CD4-positive, alpha-beta T cell (primary cell): ENCODE measurements at places on chromosomes 16 and 17.

- DNase-seq, result no peak
Observed at GRCh38 chr16:959232-960040, 11.3 kb downstream of the LMF1 start.

GRCh38 chr16:79074951-79075350, 525.6 kb downstream of the MAF start:
- no peak for DNase-seq

GRCh38 chr16:85777583-85778310, 21.6 kb downstream of the EMC8 start:
- no peak for DNase-seq

DNA sequence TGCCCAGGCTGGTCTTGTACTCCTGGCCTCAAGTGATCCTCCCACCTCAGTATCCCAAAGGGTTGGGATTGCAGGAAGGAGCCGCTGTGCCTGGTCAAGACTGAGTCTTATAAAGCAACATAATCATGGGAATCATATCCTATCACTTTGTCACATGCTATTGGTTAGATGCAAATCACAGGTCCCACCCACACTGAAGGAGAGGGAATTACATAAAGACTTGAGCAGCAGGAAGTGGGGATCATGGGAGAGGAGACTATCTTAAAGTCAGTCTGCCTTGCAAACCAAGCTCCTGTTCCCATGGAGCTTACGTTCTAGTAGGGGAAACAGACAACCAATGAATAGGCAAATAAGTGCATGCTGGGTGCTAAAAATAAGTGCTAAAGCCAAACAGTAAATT, 28.3 kb upstream of the TENT4B start:
- DNase-seq, result no peak

- DNase-seq, result no peak
Observed at GRCh38 chr17:1810450-1811103, 19.1 kb downstream of the SMYD4 start.

- DNase-seq, result no peak
Observed at GRCh38 chr16:64440421-64440831, 681.4 kb downstream of the CDH11 start.

DNA sequence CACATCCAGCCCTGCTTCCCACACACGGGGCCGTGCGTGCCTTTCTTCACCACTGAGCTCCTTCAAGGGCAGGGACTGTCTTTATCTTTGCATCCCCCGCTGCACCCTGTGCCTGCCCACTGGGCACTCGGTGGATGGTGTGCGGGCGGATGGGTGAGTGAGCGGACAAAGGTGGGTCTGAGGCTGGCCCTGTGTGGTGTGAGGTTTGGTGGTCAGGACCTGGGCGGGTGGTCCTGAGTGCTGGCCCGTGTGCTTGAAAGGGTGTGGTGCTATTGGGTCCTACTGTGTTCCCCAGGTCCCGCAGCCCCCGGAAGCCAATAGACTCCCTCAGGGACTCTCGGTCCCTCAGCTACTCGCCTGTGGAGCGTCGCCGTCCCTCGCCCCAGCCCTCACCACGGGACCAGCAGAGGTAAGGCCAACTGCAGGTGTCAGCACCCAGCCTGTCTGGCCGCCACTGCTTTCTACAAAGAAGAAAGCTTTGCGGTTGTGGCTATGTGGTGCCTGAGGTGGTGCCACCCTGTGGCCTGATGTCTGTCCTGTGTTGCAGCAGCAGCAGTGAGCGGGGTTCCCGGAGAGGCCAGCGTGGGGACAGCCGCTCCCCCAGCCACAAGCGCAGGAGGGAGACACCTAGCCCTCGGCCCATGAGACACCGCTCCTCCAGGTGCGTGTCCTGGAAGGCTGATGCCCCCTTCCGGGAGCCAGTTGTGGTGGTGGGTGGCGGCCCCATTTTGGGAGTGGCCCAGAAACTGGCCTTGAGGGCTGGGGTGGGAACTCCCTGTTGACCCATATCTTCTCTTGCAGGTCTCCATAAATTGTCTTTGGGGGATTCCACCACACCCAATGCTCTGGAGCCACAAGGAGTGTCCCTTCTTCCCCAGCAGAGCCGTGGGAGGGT, 6.8 kb downstream of the ELOB start:
- no peak for DNase-seq

DNA sequence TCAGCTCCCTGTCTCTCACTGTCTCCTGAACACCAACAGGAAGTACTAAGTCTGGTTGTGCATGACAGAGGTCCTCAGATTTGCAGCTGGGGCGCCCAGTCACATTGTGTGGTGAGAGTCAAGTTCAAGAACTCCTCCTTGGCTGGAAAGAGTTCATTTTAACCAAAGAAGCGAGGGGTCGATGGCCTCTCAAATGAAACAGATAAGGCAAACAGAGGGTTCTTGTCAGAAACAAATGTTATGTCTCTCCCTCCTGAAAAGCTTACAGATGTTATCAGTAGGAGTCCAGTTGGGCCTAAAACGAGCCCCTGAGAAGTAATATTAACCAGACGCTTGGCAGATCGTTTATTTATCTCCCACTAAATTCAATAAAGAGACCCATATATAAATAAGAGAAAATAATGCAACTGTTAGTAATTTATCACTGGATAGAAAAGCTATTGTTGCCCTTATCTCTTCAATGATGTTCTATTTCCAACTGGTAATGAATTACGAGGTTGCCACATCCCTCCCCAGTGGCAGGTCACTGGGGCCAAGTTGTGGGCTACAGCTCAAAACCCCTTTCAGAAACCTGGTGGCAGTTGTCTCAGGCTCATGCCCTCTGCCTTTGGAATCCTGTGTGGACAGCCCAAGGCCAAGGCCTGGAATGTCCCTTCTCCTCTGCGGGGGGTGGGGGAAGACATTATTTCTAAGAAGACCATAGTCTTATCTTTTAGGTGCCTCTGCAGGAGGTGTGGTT, 307.5 kb upstream of the DYNLRB2 start:
- DNase-seq, result no peak

GRCh38 chr17:77892469-77893143, 65.9 kb upstream of the TNRC6C start:
- no peak for DNase-seq

- DNase-seq, result no peak
Observed at GRCh38 chr17:34784526-34784925, 176.7 kb downstream of the CCT6B start.

DNA sequence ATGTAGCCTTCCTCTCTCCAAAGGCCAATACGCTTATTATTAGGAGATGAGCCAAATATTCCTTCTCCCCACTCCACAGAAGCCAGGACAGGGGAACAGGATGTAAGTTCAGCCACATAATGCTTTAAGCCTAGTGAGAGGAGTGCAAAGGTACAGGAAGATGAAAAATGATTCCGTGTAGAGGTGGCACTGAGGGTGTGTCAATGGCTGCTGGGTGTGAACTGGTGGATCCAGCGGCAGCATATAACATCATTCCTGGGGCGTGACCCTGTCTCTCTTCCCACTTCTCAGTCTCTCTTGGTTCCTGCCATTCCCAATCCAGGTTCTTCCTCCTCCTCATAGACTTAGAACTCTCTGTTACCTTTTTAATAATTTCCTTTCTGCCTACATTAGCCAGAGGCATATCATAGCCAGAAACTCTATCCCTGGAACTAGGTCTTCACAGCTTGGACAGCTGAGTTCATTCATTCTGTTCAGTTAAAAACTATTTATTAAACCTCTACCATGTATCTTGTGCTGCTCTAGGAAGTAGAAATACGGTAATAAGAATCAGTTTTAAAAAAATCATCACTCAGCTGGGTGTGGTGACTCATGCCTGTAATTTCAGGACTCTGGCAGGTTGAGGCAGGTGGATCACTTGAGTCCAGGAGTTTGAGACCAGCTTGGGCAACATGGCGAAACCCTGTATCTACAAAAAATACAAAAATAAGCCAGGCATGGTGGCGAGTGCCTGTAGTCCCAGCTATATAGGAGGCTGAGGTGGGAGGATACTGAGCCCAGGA, 58.0 kb upstream of the FAM20A start:
- no peak for DNase-seq

GRCh38 chr17:70089513-70090148, 14.6 kb downstream of the KCNJ16 start:
- no peak for DNase-seq

DNA sequence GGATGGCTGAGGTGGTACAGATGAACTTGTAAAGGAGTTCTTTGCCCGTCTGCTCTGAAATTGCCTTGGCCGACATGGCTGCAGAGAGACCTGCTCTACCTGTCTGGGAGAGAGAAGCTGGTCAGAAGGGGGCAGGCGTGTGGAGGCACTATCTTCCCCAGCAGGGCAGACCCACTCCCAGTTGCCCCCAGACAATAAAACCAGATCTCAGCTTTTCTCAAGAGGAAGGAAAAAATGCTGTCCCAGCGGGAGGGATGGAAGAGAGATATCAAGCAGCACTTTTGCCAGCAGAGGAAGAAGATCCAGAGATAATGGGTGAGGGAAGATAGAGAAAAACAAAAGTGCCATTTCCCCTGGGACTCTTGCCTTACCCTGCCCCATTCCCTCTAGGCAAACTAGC, 5.0 kb downstream of the ACLY start:
- no peak for DNase-seq

GRCh38 chr16:70582280-70582978, 58.8 kb downstream of the SF3B3 start:
- no peak for DNase-seq

DNA sequence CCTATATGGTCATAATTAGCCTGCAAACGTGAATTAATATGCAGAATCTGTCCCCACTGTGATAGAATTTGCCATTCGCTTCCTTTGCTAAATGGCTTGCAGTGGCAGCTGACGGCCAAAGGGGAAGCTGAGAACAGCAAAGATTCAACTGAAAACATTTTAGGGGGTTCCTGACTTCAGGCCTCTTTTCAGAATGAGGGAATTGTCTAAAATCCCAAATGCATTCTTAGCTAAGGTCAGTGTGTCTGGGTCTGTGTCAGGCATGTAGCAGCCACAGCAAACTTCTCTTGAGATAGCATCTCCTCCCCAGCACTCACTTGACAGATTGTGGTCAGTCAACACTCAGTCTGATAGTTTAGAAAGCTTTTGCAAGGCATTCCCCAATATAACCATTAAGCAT, 701.1 kb downstream of the WWOX start:
- DNase-seq, result no peak

GRCh38 chr17:79154446-79154845, 79.8 kb downstream of the ENGASE start:
- no peak for DNase-seq

- no peak for DNase-seq
Observed at GRCh38 chr17:58150394-58150793, 2.2 kb downstream of the OR4D1 start.

DNA sequence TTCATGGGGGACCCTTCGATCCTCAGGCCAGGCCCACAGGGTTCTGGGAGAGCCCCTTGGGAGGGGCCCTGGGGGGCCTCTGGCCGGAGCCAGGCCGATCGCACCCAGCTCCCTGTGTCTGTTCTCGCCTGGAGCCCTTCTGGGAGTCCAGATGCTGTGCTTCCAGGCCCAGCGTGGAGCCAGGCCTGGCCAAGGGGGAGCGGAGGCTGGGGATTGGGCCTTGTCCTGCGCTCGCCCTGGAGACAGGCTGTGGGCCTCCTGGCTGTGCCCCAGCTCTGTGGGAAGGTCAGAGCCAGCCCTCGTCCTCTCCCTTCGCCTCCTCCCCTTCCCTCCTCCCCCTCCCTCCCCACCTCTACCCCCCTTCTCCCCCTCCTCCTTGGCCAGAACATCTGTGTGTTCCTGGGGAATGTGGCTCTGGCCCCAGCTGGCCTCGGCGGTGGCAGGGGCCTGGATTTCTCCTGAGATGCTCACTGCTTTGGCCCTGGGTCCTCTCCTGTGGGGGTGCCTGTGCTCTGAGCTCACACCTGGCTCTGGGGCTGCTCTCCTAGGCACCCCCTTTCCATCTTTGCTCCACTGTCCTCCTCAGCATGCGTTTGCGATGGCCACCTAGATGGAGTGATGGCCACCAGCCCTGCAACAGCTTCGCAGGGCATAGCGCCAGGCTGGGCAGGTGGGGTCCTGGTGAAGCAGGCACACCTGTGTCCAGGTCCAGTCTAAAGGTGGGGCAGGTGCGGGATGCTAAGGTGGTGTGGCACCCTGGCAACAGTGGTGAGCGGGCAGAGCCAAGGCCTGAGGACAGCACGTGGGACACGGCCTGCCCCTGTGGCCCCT, 90.6 kb upstream of the CIBAR2 start:
- DNase-seq, result no peak

DNA sequence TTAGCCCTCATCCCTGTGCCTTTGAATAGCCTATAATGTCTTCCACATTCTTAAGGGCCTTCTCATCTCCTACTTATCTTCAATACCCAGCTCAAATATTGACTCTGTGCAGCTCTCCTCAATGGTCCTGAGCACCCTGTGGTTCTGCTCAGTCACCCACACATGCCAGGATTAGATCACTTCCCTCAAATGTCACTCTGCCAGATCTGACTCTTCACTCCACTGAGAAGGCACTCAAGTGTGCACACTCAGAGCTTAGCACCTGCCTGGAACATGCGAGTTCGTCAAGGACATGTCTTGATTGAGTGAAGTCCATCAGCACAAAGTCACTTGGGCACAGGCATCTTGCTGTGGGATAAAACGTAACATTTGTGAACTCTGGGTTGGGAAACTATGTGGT, 404.8 kb downstream of the CDH13 start:
- DNase-seq, result no peak

- DNase-seq, result no peak
Observed at GRCh38 chr17:34717092-34717491, 137.7 kb downstream of the TMEM132E start.

- DNase-seq, result no peak
Observed at GRCh38 chr17:78731904-78732303, 50.2 kb downstream of the CYTH1 start.

GRCh38 chr16:75576384-75576811, 10.2 kb downstream of the GABARAPL2 start:
- no peak for DNase-seq

DNA sequence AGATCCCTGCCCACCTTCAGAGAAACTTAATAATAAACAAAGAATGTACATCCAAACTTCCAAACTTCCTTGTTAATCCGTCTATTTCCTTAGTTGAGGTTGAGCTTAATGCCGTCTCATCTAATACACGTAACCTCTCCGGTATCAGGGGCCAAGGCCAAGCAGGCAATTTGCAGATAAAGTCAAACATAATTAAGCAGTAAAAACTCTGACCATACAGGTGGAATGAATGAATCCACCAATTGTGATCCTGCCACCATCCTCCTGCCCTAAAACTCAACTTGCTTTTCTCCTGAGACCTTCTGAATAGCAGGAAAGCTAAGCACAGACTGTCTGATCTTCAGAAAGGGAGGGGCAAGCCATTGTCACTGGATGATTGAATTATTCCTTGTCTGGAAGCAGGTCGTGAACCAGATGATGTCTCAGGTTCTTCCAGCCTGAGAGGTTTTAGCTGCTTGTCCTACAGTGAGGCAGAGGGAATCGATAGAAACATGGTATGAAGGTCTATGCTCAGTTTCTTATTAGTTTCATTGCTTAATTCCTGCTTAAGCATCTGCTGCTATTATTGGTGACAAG, 1111.8 kb upstream of the EEF2KMT start:
- no peak for DNase-seq

- DNase-seq, result no peak
Observed at GRCh38 chr16:5054876-5055865, 10.6 kb downstream of the C16orf89 start.

- DNase-seq, result no peak
Observed at GRCh38 chr17:74430706-74431567, 951 bp upstream of the GPRC5C start.

- no peak for DNase-seq
Observed at GRCh38 chr17:66676421-66676820, 158.5 kb upstream of the CACNG5 start.

GRCh38 chr17:6476810-6477179, 32.5 kb downstream of the PIMREG start:
- no peak for DNase-seq
